Brain pericyte (primary cell): ENCODE measurements at places on chromosomes 2 and 18.

DNA sequence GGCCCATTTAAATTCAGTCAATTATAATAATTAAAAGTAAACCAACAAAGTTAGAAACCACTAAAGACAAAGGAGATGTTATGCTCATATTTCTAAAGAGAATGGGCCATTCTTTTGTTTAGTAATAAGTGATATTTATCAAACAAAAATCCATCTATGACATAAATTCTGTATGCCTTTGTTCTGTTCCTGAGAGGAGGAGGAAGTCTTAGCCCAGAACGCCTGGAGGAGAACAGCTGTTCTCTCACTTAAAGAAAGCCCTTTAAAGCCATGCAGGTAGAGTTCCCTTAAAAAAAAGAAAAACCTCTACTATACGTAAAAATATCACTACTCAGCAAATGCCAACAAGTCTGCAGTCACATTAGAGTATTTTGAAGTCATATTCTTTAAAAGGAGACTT lies 15.5 kb downstream of the LAMA1 start:
- no peak for DNase-seq

DNA sequence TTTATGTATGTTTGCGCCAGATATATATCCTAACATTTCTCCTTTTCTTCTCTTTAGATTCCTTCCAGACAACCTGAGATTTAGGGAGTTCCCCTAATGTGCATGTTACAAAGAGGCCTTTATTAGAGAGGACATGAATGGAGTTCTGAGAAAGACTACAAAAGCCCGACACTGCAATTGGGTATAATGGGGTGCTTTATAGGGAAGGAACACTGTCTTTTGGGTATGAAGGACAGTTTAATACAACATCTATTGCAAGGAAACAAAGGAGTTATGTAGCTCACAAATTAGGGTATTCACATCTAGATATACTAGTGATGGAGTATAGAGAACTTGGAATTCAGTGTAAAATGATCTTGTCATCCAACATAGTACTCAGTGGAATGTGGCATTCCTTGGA lies 383.8 kb downstream of the FIGN start:
- DNase-seq, result no peak

GRCh38 chr18:29154758-29155725 lies 978.1 kb upstream of the CDH2 start:
- no peak for DNase-seq

GRCh38 chr18:9365406-9365805 lies 30.8 kb downstream of the TWSG1 start:
- DNase-seq, result no peak

DNA sequence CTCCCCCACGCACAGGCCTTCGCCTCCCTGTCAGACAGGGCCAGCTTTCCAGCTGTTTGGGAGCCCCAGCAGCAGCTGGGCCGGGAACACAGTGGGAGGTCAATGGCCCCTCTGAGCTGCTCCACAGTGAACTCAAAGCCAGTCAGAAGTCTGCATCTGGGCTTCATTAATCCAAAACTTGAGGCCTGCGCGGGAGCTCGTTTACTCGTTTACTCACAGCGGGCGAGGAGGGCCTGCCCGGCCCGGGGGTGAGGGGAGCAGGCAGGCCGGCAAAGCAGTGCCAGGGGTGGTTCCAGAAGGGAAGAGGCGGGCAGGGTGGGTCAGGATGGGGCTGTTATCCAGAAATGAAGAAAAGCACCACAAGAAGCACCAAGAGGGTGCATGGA lies 36.8 kb upstream of the SEMA4C start:
- peak; percentile 92 for DNase-seq

GRCh38 chr18:80202264-80202998 lies 44.9 kb downstream of the PARD6G start:
- DNase-seq, result no peak

GRCh38 chr2:239321596-239322415 lies 79.0 kb downstream of the HDAC4 start:
- no peak for DNase-seq

GRCh38 chr2:192978395-192978794 lies 783.7 kb upstream of the TMEFF2 start:
- DNase-seq, result no peak

GRCh38 chr2:6793913-6794312 lies 71.8 kb downstream of the CMPK2 start:
- no peak for DNase-seq

DNA sequence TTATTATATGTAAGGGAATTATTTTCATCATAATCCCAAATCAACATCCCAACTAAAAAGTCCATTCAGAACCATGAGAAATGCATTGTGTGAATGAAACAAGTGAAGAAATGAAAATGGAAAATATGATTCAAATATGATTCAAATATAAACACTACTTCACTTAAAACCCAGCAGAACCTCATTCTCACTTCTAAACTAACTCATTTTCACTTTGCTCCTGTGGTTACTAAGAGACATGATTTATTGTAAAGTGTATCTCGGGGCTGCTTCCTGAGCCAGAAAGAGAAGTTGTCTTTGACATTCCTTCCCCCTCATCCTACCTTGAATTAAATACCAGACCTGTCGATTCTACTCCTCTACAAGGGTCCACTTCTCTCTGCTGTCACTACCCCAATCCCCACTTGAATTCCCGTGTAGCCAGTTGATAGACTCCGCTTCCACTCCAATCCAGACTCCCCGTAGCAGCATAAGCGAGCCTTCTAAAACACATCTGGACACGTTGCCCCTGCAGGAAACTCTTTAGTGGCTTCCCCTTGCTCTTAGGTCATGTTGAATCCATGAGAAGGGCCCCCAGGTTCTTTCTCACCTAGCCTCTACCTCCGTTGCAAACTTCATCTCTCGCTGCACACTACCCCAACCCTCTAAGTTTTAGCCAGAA lies 697.0 kb upstream of the ID2 start:
- DNase-seq, result no peak

DNA sequence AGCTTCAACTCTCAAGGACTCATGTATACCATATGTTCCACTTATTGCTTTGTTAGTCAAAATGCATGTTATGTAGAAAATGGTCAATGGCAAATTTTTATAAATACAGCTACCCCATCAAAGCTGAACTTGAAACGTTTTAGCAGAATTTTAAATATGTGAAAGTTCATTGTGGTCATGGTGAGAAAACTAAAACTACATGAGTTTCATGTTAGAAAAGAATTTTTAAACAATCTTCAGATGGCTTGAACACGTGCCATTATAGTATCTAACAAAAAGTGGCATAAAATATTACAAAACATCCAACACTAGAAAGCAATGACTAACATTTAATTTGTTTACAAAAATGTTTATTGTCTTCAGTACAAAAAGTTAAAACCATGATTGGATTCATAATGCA lies 246.0 kb upstream of the KCNJ3 start:
- DNase-seq, result no peak

- no peak for DNase-seq
Measured at GRCh38 chr18:12315490-12315889, 7.4 kb downstream of the TUBB6 start.

- no peak for DNase-seq
Measured at GRCh38 chr2:215454519-215455246, 18.8 kb upstream of the FN1 start.

- DNase-seq, result peak; percentile 7
Measured at GRCh38 chr2:241935314-241935713, 65.8 kb downstream of the RTP5 start.

- no peak for DNase-seq
Measured at GRCh38 chr18:25535495-25535894, 183.5 kb upstream of the ZNF521 start.

DNA sequence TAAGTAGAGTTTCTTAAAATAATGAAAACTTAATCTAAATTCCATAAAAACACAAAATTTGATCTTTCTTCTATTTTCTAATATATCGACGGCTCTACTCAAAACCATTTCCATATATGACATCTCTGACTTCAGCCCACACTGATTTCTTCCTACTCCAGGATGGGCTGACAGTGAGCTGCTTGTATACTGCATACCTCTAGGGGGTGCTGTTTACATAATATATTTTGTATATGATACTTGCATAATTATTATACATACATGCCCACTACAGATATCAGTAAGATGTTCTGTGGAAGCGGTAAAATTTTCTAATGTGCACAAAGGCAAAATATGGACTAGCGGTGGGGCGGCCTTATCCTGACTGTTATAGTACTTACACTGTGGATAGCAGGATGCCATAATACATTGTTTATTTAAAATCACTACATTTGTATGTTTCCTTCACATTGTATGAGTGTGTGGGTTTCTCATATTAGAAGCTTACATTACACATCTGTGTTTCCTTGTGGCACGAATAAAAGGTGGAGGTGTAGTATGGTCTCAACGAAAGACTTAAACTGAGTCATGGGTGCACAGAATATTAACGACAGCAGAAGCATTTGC lies 66.1 kb upstream of the NXPH2 start:
- no peak for DNase-seq

DNA sequence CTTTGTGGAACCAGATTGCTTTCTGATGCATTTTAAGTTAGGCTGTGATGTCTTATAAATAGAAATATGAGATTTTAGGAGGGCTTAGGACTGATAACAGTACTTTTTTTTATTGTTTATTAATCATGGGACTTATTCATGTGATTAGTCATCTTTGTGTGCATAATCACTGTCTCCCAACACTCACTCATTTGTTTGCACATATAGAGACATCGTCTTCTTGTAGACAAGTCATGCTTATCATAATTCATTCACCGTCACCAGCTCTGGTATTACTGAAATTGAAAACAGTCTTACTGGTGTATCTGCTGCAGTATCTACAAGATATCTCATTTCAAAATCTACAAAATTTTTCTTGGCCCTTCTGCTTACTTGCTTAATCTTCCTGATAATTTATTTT lies 45.8 kb downstream of the WDR7 start:
- DNase-seq, result no peak

GRCh38 chr2:46010223-46010924 lies 286.8 kb upstream of the EPAS1 start:
- DNase-seq, result no peak

DNA sequence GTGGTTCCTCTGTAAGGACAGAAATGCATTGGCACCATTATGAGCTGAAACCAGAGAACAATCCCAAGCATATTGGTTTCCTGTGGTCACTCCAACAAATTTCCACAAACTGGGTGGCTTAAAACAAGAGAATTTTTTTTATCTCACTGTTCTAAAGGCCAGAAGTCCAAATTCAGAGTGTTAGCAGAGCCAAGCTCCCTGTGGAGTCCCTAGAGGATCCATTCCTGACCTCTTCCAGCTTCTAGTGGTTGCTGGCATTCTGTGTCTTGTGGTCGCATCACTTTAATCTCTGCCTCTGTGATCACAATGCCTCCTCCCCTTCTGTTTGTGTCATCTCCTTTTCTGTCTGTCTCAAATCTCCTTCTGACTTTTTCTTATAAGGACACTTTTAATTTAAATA lies 380.3 kb downstream of the NYAP2 start:
- peak; percentile 4 for DNase-seq

- no peak for DNase-seq
Measured at GRCh38 chr2:171702781-171703556, 15.7 kb downstream of the DYNC1I2 start.

GRCh38 chr2:8314063-8314462 lies 367.8 kb upstream of the ID2 start:
- DNase-seq, result no peak

GRCh38 chr18:5998907-5999306 lies 103.6 kb upstream of the TMEM200C start:
- no peak for DNase-seq

- DNase-seq, result peak; percentile 22
Measured at GRCh38 chr2:71545572-71546274, 92.4 kb downstream of the DYSF start.

DNA sequence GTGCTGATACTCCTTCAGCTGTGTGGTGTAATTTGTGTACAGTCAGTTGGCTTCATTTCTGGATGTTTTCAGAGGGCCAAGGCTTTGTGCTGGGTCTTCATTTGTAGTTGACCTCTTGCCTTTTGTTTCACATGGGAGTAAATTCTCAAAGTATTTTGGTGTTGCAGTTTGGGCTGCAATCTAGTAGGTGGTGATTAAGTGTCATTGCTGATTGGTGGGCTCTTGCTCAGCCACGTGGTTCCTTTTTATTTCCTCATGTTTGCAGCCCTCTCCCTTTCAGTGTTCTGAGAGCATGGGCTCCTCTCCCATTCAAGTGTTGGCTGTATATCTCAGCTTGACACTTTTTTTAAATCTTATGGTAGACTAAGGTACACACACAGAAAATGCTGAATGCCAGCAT lies 96.8 kb downstream of the SNTG2 start:
- no peak for DNase-seq

GRCh38 chr2:53452957-53453748 lies 314.5 kb upstream of the CHAC2 start:
- DNase-seq, result no peak

GRCh38 chr2:200812122-200813022 lies 662 bp downstream of the BZW1 start:
- no peak for DNase-seq

- no peak for DNase-seq
Measured at GRCh38 chr2:71700041-71700657, 246.8 kb downstream of the DYSF start.

GRCh38 chr2:201923436-201924328 lies 110.0 kb upstream of the FZD7 start:
- no peak for DNase-seq

- no peak for DNase-seq
Measured at GRCh38 chr2:238171575-238172187, 12.9 kb downstream of the ERFE start.

- no peak for DNase-seq
Measured at GRCh38 chr2:34003795-34004194, 404.7 kb upstream of the FAM98A start.

- DNase-seq, result no peak
Measured at GRCh38 chr2:182585001-182585400, 131.1 kb upstream of the DNAJC10 start.

DNA sequence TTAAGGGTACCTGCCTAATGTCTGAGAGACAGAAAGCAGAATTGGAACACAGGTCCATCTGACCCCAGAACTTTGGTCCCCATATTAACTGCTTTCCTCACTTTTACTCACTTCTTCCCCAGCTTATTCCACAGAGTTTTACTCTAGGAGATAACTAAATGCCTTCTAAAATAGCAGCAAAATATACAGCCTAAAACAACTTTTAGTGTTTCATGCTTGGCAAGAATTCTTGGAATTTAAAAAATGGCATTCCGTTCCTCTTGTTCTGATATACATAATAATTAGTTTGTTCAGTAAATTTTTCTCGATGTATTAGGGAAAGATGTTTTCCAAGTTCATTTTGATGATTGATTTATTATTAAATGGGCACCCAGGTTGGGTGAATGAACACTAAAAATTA lies 151.9 kb downstream of the FHOD3 start:
- no peak for DNase-seq

GRCh38 chr18:9971313-9971920 lies 57.6 kb downstream of the VAPA start:
- DNase-seq, result peak; percentile 55
